ENCODE measurements at places on chromosomes 3 and 15.

- no peak for DNase-seq
Measured at GRCh38 chr3:37114251-37115145, 59.9 kb downstream of the LRRFIP2 start.

DNA sequence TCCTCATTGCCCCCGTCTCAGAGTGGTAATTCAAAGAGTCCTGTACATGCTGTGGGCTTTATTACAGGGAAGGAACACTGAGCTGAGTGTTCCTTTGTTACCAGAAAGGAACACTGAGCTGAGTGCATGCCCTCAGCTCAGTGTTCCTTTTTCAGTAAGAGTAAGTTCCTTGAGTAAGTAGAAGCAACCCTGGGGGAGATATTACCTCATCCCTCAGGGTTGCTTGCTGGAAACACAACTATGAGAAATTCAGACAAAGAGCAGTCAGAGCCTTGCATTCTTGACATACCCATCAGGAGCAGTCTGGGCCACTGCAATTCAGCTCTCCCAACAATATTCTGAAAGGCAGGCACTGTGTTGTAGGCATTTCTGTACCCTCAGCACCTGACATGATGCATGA lies 17.0 kb downstream of the CHRM5 start:
- DNase-seq, result no peak

GRCh38 chr3:47283591-47284364 lies 1.0 kb downstream of the KLHL18 start:
- no peak for DNase-seq

- DNase-seq, result no peak
Measured at GRCh38 chr15:91896341-91897055, 43.0 kb downstream of the SLCO3A1 start.

GRCh38 chr3:141287326-141287725 lies 55.7 kb downstream of the PXYLP1 start:
- DNase-seq, result no peak

- no peak for DNase-seq
Measured at GRCh38 chr3:86785386-86785785, 205.6 kb downstream of the VGLL3 start.

GRCh38 chr3:141449424-141449823 lies 37.4 kb upstream of the RASA2 start:
- no peak for DNase-seq

- no peak for DNase-seq
Measured at GRCh38 chr3:8444883-8445282, 56.7 kb upstream of the LMCD1 start.

- no peak for DNase-seq
Measured at GRCh38 chr3:126226374-126226773, 46.0 kb upstream of the ALDH1L1 start.

DNA sequence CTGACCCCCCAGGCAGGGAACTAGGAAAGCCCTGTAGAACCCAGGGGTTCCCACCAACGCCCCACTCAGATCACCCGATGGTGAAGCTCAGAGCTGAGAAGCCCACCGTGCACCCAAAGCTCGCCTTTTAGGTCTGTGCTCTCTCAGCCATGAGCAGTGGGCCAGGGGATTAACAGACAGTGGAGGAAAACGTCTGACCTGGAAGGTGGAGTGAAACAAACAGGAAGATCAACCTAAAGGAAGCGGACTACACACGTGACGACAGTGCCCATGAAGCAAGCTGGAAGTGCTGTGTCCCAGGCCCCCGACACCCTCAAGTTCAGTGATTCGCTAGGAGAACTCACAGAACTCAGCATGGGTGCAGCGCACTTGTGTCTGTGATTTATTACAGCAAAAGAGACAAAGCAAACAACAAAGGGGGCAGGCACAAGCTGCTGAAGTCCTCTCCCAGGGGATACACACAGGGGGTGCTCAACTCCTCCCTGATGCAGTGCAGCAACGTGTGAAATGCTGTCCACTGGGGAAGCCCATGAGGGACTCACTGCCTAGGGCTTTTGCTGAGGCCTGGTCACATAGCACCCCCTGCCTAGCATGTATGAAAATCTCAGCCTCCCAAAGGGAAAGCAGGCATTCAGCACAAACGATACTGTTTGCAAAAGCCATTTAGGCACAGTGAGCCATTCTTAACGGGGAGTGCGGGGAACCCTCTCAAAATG lies 43.5 kb downstream of the CFAP92 start:
- DNase-seq, result no peak

- DNase-seq, result no peak
Measured at GRCh38 chr3:193865339-193865738, 270.6 kb upstream of the HES1 start.

- DNase-seq, result no peak
Measured at GRCh38 chr3:151962352-151962751, 88.9 kb downstream of the SUCNR1 start.

- DNase-seq, result no peak
Measured at GRCh38 chr3:34008191-34008590, 209.8 kb downstream of the PDCD6IP start.

GRCh38 chr3:28846971-28847478 lies 433.8 kb upstream of the RBMS3 start:
- no peak for DNase-seq

DNA sequence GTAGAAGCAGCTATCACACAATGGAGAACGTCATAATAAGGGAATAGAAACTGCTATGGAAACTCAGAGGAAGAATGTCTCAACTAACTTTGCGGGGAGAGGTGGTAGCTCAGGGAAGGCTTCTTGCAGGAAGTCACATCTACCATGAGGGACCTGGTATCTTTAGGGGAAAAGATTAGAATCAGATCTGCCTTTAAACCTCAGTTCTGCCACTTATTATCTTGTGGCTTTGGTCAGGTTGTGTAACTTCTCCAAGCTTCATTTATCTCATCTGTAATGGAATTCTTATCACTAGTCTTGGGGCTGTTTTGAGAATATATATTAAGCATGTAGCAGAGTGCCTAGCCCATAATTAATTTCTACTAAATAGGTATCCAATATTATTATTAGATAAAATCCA lies 46.4 kb upstream of the PRICKLE2 start:
- DNase-seq, result no peak

DNA sequence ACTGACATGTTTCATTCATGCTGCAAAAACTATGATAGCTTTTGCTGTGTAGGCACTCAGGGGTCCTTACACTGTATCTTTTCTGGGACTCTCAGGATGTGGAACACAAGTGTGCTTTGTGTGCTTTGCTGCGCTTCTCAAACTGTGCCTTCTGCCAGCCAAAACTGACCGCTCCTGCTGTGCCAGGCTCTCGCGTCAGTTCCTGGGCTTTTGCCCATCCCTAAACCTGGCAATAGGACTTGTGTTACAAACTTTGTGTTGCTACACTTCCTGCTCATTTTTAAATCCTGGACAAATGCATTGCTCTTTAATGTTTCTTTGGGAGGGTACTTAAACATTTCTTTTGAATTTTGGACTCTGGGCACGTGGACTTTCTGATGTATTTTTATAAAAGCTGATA lies 60.3 kb downstream of the DIPK2A start:
- DNase-seq, result no peak

GRCh38 chr3:187909866-187910265 lies 164.6 kb upstream of the BCL6 start:
- no peak for DNase-seq

DNA sequence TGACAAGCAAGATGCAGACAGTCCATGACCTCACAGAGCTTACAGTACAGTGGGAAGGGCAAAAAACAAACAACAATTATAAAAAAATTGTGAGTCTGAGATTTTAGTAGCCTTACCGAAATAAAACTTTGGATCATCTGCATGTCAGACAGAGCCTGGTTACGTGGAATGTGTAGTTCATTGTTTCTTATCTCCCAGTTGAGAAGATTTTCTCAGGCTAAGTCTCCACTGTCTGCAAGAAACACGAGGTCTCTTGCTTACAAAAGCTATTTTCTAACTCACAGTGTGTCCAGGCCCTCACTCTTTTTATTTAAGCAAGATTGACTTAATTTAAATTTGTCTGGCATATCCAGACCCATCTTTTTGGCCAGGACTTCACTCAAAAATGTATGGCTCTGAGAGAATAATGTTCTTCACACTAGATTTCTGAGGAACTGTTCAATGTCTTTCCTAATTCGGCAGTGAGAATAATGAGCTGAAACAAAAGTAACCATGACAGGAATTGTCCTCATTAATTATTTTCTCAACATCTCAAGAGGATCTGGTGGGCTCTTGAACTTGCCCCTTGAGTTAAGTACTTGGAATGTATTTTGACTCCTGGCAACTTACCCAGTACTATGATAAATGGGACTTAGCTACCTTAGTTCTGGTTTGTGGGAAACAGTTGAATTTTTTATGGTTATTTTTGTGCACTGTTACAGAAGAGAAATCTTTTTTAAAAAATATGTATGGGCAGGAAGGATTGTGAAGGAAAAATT lies 265.1 kb upstream of the COL8A1 start:
- DNase-seq, result no peak

- no peak for DNase-seq
Measured at GRCh38 chr3:66467996-66468735, 32.7 kb downstream of the LRIG1 start.

DNA sequence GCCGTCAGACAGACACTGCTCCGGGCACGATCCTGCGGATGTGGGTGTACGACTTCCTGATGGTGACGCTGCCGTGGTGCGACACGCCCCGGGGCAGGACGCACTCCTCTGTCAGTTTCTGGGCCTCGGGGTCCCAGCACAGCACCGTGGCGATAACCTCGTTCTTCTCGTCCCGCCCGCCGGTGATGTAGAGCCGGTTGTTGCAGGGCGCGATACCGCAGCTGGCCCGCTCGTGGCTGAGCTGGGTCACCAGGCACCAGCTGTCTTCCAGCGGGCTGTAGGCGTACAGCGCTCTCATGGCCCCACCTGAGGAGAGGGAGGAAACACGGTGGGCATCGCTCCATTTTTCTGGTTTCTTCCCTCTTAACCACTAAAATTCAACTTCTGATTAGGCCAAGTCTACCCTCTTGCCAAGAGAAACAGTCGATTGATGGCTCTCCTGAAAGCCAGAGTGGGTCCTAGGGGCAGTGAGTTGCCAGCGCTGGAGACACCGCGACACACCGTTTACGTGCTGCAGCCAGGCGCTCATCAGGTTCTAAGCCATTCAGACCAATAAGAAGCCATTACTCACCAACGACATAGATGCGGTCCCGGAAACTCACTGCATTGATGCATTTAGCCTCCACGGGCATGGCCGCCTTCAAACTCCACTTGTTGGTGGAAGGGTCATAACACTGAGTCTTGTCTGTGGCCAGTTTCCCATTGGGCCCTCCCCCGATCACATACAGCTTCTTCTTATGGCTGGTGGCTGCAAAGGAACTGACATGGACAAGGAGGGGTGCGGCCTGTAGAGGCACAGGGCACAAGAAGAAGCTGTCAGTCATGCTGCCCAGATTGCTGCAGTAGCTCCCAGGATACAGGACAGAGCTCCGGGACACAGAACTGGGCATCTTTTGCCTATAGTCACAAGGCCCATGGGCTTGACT lies 63.3 kb downstream of the KLHL6 start:
- no peak for DNase-seq

GRCh38 chr3:39208463-39209055 lies 16.2 kb upstream of the XIRP1 start:
- no peak for DNase-seq

- no peak for DNase-seq
Measured at GRCh38 chr15:21262851-21263425, 177.4 kb downstream of the POTEB3 start.

DNA sequence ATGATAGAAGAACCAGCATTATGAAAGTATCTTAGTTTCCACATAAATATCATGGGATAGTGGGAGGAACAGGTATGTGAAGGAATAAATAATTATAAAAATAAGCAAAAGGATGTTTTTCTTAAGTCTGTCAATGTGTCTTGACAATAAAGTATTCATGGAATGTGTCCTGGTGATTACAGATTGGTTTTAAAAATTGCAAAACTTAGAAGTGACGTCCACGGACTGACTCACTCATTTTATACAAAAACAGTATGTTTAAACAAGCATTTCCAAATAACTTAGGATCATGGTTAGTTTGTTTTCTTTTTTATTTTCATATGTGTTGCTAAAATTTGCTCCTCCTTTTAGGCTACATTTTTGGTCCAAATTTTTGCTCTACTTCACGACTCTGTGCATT lies 687.0 kb upstream of the NECTIN3 start:
- DNase-seq, result no peak

GRCh38 chr3:27467545-27467944 lies 16.6 kb downstream of the SLC4A7 start:
- DNase-seq, result no peak
